ENCODE measurements at places on chromosomes 12 and 14.

DNA sequence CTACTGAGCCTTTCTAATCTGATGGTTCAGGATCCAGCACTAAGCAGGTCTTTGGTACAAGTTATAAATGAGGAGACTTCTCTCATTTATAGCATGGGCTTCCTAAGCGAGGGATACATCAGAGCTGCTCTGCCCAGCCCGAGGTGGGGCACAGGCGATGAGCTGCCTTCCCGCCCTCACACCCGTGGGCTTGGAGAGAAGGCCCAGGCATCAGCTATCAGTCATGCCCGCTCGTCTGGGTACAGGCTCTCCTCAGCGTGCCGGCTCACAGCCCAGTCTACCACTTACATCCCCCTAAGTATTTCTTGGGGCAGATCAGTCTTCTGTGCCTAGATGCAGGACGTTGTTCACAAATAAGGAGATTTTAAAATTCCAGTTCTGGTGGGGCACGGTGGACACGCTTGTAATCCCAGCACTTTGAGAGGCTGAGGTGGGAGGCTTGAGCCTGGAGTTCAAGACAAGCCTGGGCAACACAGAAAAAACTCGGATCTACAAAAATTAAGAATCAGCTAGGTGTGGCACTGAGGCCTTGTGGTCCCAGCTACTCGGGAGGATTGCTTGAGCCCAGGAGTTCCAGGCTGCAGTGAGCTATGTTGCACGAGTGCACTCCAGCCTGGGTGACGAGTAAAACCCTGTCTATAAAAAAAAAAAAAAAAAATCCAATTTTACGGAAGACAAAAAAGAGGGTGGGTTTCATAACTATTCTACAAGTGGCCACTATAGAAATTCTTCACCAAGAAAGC is 57.0 kb downstream of the CCDC88C start:
- DNase-seq: no peak

- DNase-seq: no peak
Measured at GRCh38 chr12:70307868-70308267, 58.2 kb upstream of the KCNMB4 start.

DNA sequence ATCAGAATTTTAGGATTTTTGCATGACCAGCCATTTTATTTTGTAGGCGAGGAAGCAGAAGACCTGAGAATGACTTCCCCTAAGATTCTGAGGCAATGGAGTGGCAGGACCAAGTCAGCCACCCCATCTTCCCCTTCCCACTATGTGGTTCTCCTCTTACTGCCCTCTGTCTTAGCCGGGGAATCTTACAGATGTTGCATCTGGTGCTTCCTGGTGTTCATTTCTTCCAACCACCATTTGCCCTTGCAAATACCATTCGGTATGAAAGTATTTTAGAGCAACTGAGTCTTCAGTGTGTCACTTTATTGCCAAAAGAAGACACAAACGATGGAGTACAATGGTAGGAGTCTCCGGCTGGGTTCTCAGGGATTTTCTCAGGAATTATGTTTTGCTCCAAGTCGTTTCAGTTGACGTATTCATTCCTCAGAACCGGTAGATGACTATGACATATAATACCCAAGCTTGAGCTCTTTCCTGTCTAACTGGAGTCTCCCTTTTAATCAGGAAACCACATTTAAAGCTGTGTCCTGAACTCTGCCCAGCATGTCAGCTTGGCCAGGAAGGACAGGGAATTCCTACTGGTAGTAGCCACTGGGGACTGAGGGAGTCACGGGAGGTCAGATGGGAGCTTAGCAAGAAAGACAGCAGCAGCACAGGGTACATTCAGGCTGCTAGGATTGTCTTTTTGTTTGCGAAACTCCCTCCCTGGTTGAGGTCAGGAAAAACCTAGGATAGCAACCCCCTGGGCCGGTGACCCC is 87.0 kb downstream of the SAMD4A start:
- DNase-seq: peak; percentile 78

GRCh38 chr12:76942267-76942666 is 63.4 kb upstream of the CSRP2 start:
- peak; percentile 66 for DNase-seq

GRCh38 chr12:62783881-62784280 is 151.1 kb downstream of the PPM1H start:
- no peak for DNase-seq

GRCh38 chr14:33364466-33364865 is 425.8 kb downstream of the NPAS3 start:
- DNase-seq: no peak

GRCh38 chr12:6613015-6613775 is 6.0 kb upstream of the CHD4 start:
- DNase-seq: peak; percentile 76

DNA sequence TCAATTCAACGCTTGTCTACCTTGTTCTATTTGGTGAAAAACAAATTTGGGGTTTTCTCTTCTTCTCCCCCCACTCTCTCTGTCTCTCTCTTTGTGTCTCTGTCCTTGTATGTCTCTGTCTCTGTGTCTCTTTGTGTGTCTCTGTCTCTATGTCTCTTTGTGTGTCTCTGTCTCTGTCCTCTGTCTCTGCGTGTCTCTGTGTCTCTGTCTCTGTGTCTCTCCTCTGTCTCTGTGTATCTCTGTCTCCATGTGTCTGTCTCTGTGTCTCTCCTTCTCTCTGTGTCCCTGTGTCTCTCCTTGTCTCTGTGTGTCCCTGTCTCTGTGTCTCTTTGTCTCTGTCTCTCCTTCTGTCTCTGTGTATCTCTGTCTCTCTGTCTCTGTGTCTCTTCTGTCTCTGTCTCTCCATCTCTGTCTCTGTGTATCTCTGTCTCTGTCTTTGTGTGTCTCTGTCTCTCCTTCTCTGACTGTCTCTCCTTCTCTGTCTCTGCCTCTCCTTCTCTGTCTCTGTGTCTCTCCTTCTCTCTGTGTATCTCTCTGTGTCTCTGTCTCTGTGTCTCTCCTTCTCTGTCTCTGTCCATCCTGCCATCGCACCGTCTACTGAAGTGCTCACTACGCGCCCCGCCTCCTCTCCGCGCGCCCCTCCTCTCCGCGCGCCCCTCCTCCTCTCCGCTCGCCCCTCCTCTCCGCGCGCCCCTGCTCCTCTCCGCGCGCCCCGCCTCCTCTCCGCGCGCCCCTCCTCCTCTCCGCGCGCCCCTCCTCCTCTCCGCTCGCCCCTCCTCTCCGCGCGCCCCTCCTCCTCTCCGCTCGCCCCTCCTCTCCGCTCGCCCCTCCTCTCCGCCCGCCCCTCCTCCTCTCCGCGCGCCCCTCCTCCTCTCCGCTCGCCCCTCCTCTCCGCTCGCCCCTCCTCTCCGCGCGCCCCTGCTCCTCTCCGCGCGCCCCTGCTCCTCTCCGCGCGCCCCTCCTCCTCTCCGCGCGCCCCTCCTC is 12.8 kb downstream of the LRCOL1 start:
- DNase-seq: peak; percentile 43

DNA sequence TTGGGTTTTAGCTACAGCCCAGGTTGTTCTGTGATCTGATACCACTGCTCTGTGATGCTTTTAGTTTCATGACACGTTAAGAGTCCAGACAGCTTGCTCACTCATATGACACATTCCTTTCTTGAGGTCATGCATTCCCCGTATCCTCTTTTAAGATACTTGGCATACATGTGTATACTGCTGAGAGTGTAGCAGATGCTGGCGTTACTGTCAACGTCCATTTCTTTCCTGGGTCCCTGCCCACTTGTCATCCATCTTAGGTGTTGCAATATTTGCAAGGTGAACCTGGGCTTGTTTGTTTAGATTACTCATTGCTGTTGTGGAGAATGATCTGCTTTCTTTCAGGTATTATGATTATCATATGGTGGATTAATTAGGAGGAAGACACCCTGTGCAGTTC is 9.1 kb upstream of the EMP1 start:
- DNase-seq: peak; percentile 88

- DNase-seq: no peak
Measured at GRCh38 chr14:24329736-24330135, 5.1 kb downstream of the ADCY4 start.

- peak; percentile 6 for DNase-seq
Measured at GRCh38 chr12:89825591-89826449, 117.2 kb upstream of the ATP2B1 start.

DNA sequence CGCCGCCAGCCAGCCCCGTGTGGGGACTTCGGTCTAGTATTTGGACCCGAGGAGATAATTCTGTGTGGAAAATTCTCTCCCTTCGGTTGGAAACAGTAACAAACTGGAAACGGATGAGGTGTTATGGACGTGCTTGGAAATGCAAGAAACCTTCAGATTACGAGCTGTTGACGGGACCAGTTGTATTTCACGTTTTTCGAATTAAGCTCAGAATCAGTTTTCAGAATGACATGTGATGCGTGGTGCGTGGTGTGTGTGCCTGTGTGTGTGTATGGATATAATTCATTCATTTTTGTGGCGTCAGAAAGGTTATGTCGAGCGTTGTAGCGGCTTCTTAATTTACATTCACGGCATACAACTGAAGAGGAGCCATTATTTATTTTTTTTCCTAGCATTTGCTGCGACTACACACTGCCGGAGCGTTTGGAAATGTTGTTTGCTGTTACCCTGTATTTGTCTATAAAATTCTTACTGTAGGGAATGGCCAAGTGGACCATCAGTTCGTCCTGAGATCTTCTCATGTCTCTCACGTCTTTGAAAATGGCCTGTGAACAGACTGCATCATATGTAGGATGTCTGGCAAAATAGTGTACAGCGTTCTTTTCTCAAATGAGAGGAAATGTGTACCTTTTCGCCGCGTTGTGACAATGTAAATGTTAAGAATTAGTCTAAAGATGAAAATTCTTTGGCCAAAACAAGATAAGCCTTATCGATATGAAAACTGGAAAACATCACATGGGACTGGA is 1.3 kb downstream of the TRAF3 start:
- no peak for DNase-seq
